ENCODE measurements at places on chromosomes 3 and 15. TPM values are rescaled to one million over a fixed set of nuclear protein-coding genes. Genes with fewer than 3 reads are reported as not detected.

GLDN gene
- 9.4 TPM for total RNA-seq

CPEB1 gene
- total RNA-seq: 1.5 TPM

BCL2A1 gene
- 3.1 TPM for total RNA-seq

HIGD2B gene
- not detected for total RNA-seq

PFKFB4 gene
- total RNA-seq: 0.59 TPM

PEX11A gene
- total RNA-seq: 14.8 TPM

TRPM1 gene
- not detected for total RNA-seq

DNAJC17 gene
- total RNA-seq: 15.7 TPM

GASK1A gene
- 2.1 TPM for total RNA-seq

MSL2 gene
- total RNA-seq: 22.0 TPM

ESYT3 gene
- 1.6 TPM for total RNA-seq

LMCD1 gene
- total RNA-seq: 79.0 TPM

CISH gene
- 4.7 TPM for total RNA-seq

SNURF gene
- total RNA-seq: 6.3 TPM

DCP1A gene
- 18.8 TPM for total RNA-seq

ILDR1 gene
- not detected for total RNA-seq

RAB6B gene
- total RNA-seq: 9.5 TPM

C3orf20 gene
- total RNA-seq: not detected

NIT2 gene
- total RNA-seq: 12.3 TPM

HRG gene
- not detected for total RNA-seq

KBTBD12 gene
- 1.5 TPM for total RNA-seq

NOX5 gene
- total RNA-seq: 0.16 TPM

RTP4 gene
- total RNA-seq: 0.59 TPM

ZNF662 gene
- 1.7 TPM for total RNA-seq

GOLGA8H gene
- total RNA-seq: 0.35 TPM

DHFR2 gene
- 3.2 TPM for total RNA-seq

NPAP1 gene
- total RNA-seq: not detected

FAM3D gene
- not detected for total RNA-seq

ZNF860 gene
- not detected for total RNA-seq

RPL4 gene
- total RNA-seq: 2,054 TPM

CCR3 gene
- total RNA-seq: not detected

TICRR gene
- total RNA-seq: not detected

NANOGP8 gene
- 0.39 TPM for total RNA-seq

LRRN1 gene
- total RNA-seq: 0.24 TPM

GP9 gene
- total RNA-seq: not detected

CYP8B1 gene
- not detected for total RNA-seq

FEZF2 gene
- not detected for total RNA-seq

CLDN1 gene
- total RNA-seq: 9.0 TPM

RPL15 gene
- total RNA-seq: 1,311 TPM

CELSR3 gene
- 0.59 TPM for total RNA-seq

PPP2R3A gene
- 71.9 TPM for total RNA-seq

GFM1 gene
- total RNA-seq: 27.0 TPM

Data from right atrium auricular region (tissue), 2 donors.